ENCODE measurements at places on chromosomes 6 and 20. TPM values are rescaled to one million over a fixed set of nuclear protein-coding genes. Genes with fewer than 3 reads are reported as not detected.

Gene TMEM239
- total RNA-seq, result not detected

Gene SLC22A16
- not detected for total RNA-seq

- peaks cover 55% of the 10 kb centered on the region for H3K4me1 ChIP-seq
- peaks cover 2% of the 10 kb centered on the region for H3K27me3 ChIP-seq
- peak overlapping the region; percentile 93 for H3K27ac ChIP-seq
Observed at GRCh38 chr6:149318581-149319286, 1.2 kb downstream of the TAB2 start.

DNA sequence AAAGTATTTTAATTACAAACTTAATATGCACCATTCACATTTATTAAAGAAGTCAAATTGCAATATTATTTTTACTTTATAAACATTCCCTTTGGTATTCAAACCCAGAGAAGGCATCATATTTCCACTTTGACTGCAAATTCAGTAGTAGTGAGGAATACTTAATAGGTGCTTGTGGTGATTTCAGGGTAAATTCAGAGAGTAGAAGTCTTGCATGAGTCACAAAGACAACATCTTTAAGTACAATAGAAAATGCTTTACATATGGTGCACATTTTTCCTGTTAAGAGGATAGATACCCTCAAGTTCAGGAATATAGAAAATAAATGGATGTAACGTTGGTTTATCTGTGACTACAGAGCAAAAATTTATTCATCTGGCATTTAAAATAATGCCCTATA lies 390.2 kb downstream of the TENT5A start:
- H3K4me1 ChIP-seq, result no peaks in the 10 kb centered on the region
- H3K27me3 ChIP-seq, result no peaks in the 10 kb centered on the region
- H3K36me3 ChIP-seq, result no peaks in the 10 kb centered on the region
- DNase-seq, result no peak
- H3K4me3 ChIP-seq, result no peak overlapping the region

DNA sequence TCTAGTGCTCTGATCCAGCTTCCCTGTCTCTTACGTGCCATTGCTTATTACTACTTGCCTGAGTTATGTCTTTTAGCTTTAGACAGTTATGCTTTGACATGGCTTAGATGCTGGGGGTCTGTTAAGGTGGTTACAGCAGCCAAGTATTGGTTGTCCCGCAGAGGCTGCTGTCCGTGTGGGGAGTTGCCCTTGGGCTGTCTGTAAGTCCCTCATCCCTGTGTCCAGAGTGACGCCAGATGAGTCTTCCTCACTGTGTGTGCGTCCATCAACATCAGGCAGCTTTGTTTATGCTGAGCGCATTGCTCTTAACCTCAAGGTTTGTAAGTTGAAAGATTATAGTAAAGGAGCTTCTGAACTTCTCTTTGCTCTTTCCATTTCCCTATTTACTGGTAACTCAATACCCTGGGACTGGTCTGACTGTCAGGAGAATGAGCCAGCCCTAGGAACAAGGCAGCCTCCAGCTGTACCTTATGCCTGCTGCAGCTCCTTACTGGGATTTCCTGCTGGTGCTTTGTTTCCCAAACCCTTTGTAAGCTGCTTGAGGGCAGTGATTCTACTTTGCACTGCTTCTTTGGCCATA lies 7.2 kb downstream of the FAM120B start:
- H3K27ac ChIP-seq, result no peak overlapping the region
- H3K4me1 ChIP-seq, result peaks cover 31% of the 10 kb centered on the region
- peaks cover 39% of the 10 kb centered on the region for H3K36me3 ChIP-seq
- DNase-seq, result no peak
- H3K27me3 ChIP-seq, result no peaks in the 10 kb centered on the region

- no peaks in the 10 kb centered on the region for H3K36me3 ChIP-seq
- H3K4me1 ChIP-seq, result peaks cover 24% of the 10 kb centered on the region
- H3K27ac ChIP-seq, result no peak overlapping the region
- H3K27me3 ChIP-seq, result no peaks in the 10 kb centered on the region
- no peak overlapping the region for H3K4me3 ChIP-seq
Observed at GRCh38 chr6:142561511-142562265, 259.9 kb downstream of the ADGRG6 start.

- H3K27ac ChIP-seq, result no peak overlapping the region
- no peaks in the 10 kb centered on the region for H3K27me3 ChIP-seq
- no peak for DNase-seq
- H3K36me3 ChIP-seq, result peaks cover 41% of the 10 kb centered on the region
Observed at GRCh38 chr6:35357677-35358076, 15.3 kb downstream of the PPARD start.
